CD4-positive, alpha-beta T cell treated with Interleukin-2 at 100 ng/mL for 4 hours (primary cell): ENCODE measurements at places on chromosomes 16 and 17.

DNA sequence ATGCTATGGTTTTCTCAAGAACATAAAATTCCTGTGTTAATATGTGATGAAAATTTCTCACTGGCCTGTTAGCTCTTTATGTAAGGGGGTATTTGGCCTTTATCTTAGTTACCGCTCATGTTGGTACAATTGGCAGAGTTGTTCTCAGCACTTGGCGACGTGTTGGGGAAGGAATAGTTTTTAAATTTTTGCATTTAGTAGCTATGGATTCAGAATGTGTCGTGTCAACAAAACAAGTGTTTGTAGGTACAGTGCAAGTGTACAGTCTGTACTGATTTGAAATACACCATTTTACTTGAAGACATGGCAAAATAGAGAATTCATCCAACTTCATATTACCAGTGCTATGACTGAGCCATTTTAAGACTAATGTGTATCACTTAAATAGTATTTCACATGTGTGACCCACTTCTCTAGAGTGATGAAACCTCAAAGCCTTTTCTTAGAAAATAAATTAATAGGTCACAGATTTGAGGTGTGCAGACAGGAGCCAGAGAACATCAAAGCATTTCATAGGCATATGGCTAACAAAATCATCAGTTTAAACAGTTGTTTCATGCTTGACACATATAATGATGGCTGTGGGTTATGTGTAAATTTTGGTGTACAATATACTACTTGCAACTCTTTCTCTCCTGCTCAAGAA is 150.8 kb downstream of the PHKB start:
- no peak for DNase-seq

DNA sequence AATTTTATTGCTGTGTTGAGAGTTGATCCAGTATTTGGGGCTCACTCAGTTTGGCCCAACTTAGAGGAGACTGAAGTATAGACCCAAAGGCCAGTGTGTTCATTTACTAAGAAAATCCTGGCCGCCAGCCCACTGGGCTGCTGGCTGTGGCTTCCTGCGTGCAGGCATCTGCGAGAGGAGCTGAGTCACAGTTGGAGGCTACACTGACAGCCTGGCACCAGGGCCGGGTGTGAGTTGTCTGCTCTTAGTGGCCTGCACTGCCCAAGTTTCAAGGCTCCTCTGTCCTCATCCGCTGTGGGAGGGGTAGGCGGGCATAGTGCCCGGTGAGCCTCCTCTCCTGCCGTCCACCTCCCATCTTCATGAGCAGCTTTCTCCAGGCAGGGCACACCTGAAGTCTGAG is 54.2 kb downstream of the PLD6 start:
- peak; percentile 41 for DNase-seq

- DNase-seq: peak; percentile 55
Observed at GRCh38 chr17:72560303-72561247, 439.8 kb downstream of the SOX9 start.

DNA sequence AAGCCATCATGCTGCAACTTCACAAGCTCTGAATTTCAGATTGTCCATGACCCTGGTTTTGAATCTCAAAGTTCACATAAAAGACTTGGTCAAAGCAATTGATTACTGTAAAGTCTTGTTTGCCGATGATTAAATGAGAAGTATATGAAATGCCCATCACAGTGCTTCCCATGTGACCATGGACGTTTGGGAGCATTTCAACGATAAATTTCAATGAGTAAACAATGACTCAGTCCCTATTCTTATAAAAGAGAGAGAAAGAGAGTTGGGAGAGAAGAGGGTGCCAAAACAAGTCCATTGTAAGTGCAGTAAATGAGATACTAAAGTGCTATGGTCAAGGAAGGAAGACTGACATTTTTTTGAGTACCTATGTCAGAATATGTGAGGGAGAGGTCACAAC is 276.9 kb downstream of the SOX9 start:
- DNase-seq: no peak

DNA sequence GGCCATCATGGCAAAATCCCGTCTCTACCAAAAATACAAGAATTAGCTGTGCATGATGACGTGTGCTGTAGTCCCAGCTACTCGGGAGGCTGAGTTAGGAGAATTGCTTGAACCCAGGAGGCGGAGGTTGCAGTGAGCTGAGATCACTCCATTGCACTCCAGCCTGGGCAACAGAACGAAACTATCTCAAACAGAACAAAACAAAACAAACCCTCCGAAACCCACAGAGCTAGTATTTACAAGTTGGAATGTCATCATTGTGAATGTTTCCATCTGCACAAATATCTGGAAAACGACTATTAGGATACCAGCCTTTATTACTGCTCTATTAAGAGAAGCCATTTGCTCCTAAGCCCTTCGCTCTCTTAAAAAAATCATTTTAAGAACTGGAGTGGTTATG is 26.0 kb downstream of the SMARCE1 start:
- no peak for DNase-seq
